Activated T-cell treated with anti-CD3 and anti-CD28 coated beads for 48 hours (primary cell): ENCODE measurements at places on chromosomes 1 and 21.

DNA sequence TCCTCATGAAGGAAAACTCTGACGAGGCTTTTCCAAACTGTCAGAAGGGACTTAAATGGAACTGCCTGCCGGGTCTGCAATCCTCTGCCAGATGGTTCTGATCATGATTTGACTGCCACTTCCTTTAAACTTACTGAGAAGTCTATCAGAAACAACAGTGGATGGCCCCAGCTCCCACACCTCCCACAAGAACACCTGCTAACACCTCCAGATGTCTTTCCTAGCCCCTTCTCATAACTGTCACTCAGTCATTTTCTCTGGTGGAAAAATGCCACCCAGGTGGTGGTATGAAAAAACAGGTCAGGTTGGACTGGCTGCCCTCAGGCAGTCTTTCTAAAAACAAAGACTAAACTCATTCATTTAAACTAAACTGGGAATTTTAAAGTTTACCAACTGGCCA, 66.7 kb upstream of the ABCD3 start:
- no peak for DNase-seq

DNA sequence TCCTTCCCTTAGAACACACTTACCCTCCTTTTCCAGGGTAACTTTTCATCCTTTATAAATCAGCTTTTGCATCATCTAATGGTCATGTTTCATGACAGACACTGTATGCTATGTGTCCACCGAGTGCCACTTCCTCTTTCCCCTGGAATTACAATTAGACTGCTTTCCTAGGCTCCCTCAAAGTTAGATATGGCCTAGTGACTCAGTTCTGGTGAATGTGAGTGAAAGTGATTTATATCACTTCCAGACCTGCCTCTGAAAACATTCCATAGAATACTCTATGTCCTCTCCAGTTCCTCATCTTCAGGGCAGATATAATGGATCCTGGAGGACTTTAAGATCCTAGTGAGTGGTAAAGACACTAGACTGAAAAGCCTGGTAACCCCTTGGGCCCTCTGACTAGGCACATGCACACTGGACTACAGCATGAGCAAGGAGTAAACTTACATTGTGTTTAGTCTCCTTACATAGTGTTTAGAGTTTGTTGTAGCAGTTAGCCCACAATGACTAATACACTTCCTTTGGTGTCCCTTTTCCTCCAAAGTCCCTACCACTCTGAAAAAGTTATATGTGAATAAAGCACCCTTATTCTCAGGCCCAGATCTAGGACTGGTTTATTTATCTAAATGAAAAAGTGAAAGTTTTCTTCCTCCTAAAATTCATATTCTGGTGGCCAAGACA, 59.3 kb downstream of the GPR88 start:
- DNase-seq, result no peak

DNA sequence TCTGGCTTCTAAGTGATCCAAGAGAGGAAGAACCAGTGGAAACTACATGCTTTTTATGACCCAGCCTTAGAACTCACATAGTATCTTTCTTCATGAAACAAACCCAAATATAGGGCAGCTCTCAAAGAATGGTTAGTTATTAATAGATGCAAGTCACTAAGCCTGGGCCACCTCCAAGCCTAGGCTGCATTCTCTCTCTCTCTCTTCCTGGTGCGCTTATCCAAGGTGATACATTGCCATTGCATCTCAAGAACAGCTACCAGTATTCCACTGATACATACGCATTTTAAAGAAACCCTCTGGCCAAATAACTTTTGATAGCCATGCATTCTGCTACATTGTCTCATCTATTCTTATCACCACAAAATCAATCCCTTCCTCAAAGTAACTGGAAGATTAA, 455.6 kb upstream of the ADGRL2 start:
- no peak for DNase-seq

- DNase-seq, result no peak
Observed at GRCh38 chr1:230169454-230170152, 102.6 kb downstream of the GALNT2 start.

- no peak for DNase-seq
Observed at GRCh38 chr1:20102875-20103274, 16.5 kb downstream of the PLA2G2D start.

- DNase-seq, result no peak
Observed at GRCh38 chr1:175129182-175129581, 61.5 kb downstream of the TNN start.
